Kidney (tissue), 22 donors: ENCODE measurements at places on chromosomes 3 and 15. TPM values are rescaled to one million over a fixed set of nuclear protein-coding genes. Genes with fewer than 3 reads are reported as not detected.

DNA sequence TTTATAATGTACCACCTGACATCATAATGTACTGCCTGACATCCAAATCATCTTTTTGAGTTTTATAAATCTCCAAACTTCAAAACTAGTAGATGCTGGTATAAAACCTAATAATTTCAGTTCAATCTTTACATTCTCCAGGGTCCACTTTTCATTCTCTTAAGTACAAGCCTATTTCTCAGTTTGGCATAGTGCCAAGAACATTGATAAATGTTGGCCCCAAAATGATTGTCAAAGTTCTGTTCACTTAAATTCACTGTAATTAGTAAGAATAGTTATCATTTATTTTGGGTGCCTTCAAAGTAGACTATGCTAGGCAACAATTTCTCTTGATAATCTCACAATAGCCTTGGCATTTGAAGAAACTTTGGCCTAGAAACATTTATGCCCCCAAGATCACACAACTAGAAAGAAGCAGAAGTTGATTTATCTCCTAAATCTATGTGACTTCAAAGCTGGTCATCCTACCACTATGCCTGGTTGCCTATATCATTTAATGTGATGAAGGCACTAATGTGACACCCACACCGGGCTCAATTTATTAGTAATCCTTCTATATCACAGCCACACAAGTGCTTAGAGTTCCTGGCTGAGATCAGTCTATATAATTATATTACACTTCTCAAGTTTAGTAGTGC, 101.7 kb downstream of the ZNF609 start:
- H3K27ac ChIP-seq: no peak overlapping the region
- H3K36me3 ChIP-seq: no peaks in the 10 kb centered on the region
- no peaks in the 10 kb centered on the region for H3K27me3 ChIP-seq
- H3K4me1 ChIP-seq: peaks cover 7% of the 10 kb centered on the region
- DNase-seq: no peak

DNA sequence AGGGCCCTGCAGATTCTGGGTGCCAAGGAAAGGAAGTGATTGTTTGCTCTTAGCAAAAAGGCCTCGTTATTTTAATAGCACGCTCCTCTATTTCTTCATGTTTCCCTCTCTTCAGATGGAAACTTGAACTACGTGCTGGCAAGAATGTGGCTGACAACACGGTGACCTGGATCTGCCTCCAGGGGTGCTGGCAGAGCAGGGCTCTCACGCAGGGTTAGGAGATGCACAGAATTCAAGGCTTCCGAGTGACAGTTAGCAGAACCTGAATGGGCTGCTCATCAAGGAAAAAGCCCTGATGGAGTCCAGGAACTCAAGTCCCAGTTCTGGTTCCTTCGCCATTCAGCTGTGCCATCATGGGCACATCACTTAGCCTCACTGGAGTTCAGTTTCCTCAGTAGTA, 22.7 kb downstream of the CYP19A1 start:
- no peak overlapping the region for H3K27ac ChIP-seq
- no peaks in the 10 kb centered on the region for H3K36me3 ChIP-seq
- H3K27me3 ChIP-seq: no peaks in the 10 kb centered on the region
- DNase-seq: no peak

VGLL3 gene
- 4.2 TPM for total RNA-seq

GRCh38 chr15:53462651-53463050, 296.8 kb downstream of the WDR72 start:
- H3K27me3 ChIP-seq: no peaks in the 10 kb centered on the region
- H3K4me3 ChIP-seq: no peak overlapping the region
- H3K36me3 ChIP-seq: no peaks in the 10 kb centered on the region

DUOXA2 gene
- not detected for total RNA-seq

LRTM1 gene
- not detected for total RNA-seq

SH3GL3 gene
- total RNA-seq: 0.47 TPM

- peaks cover 9% of the 10 kb centered on the region for H3K36me3 ChIP-seq
- H3K27ac ChIP-seq: no peak overlapping the region
- H3K4me3 ChIP-seq: no peak overlapping the region
- H3K27me3 ChIP-seq: no peaks in the 10 kb centered on the region
- H3K4me1 ChIP-seq: no peaks in the 10 kb centered on the region
- no peak for DNase-seq
Observed at GRCh38 chr3:179363332-179363731, 15.8 kb downstream of the MFN1 start.

- no peak overlapping the region for H3K27ac ChIP-seq
- no peak for DNase-seq
- H3K4me1 ChIP-seq: peaks cover 3% of the 10 kb centered on the region
- peaks cover 24% of the 10 kb centered on the region for H3K36me3 ChIP-seq
- no peaks in the 10 kb centered on the region for H3K27me3 ChIP-seq
Observed at GRCh38 chr3:11563159-11563864, 80.4 kb downstream of the VGLL4 start.

DNA sequence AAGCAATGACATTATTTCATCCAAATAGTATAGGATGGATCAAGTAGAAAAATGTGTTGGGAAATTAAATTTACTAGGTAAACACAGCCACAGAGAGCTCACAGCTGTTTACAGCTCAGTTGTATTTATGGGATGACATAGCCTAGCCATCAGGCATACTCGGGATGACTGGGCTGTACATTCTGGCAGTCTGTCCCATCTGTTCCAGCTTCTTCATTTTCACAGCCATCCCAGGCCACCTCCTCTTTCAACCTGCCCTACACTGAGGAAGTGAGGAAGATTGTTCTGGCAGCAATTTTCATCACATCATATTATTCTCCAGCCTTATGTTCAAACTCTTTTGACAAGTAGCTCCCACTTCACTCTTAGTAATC, 98.4 kb upstream of the PFN2 start:
- H3K4me3 ChIP-seq: no peak overlapping the region
- DNase-seq: no peak
- no peak overlapping the region for H3K27ac ChIP-seq
- H3K4me1 ChIP-seq: no peaks in the 10 kb centered on the region
- H3K36me3 ChIP-seq: no peaks in the 10 kb centered on the region
- H3K27me3 ChIP-seq: no peaks in the 10 kb centered on the region

FRMD5 gene
- total RNA-seq: 0.41 TPM

SEMA5B gene
- total RNA-seq: 8.4 TPM

GRCh38 chr15:72319360-72319984, 485 bp downstream of the CELF6 start:
- no peaks in the 10 kb centered on the region for H3K4me1 ChIP-seq
- DNase-seq: no peak
- H3K27me3 ChIP-seq: no peaks in the 10 kb centered on the region

LSMEM2 gene
- total RNA-seq: 0.22 TPM

RASGRF1 gene
- 0.98 TPM for total RNA-seq
